Stimulated activated CD4-positive, alpha-beta T cell treated with anti-CD3 and anti-CD28 coated beads, Interleukin-1b, Interleukin-23, amount 100 ng/mL, for 1 hour (primary cell): ENCODE measurements at places on chromosomes 4 and X.

DNA sequence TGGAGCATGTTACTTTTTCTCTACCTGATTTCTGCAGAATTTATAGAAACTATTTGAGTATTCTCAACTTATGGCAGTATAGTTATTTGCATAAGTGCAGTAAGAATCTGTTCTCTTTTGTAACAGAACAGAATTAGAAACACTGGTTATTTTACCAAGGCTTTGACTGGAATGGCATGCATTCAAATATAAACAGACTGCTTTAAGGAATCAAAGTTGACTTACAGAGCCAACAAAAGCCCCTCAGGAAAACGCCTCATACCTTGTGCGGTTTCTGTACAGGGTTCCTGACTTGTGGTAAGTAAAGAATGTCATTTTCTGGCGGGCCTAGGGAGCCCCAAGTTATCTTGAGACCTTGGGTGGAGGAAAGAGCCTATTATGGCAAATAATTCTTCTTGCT, 97.1 kb downstream of the GPR143 start:
- DNase-seq: no peak

DNA sequence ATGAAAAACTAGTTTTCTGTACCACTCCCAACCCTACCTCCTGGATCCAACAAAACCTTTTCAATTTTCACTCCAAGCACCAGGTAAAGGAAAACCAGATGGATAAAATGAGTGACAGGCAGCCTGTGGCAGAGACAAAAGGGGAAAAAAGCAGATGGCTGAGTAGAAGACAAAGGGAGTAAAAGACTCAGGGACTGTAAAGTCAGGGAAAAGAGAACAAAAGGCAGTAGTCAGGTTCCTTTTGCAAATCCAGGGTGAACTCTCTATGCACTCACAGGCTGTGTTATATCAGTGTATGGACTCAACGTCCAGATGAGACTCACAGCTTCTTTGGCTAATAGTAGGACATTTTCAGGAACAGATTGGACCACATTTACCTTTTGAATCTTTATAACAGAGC, 54.2 kb downstream of the QRFPR start:
- no peak for DNase-seq

- no peak for DNase-seq
Observed at GRCh38 chr4:183349673-183350072, 27.4 kb upstream of the CLDN24 start.

GRCh38 chr4:70518716-70519115, 347 bp downstream of the AMTN start:
- no peak for DNase-seq

GRCh38 chr4:18847249-18847890, 825.8 kb upstream of the LCORL start:
- DNase-seq: no peak

DNA sequence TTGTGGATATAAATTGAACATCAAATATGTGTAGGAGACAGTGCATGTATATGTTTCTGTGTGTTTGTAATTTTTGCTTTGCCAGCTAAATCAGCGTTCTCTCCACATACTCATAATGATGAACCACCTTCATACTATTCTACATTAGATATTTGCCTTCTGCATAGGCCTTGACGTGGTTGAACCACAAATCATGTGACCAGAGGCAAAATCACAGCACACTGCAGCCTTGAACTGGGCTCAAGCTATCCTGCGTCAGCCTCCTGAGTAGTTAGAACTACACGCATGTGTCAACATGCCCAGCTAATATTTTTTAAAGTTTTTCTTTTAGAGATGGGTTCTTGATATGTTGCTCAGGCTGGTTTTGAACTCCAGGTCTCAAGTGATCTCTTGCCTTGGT, 9.5 kb downstream of the UBQLN2 start:
- no peak for DNase-seq

GRCh38 chrX:41922431-41923151, 763 bp downstream of the CASK start:
- DNase-seq: no peak
